Suppressor macrophage (primary cell): ENCODE measurements at places on chromosomes 5 and 9.

DNA sequence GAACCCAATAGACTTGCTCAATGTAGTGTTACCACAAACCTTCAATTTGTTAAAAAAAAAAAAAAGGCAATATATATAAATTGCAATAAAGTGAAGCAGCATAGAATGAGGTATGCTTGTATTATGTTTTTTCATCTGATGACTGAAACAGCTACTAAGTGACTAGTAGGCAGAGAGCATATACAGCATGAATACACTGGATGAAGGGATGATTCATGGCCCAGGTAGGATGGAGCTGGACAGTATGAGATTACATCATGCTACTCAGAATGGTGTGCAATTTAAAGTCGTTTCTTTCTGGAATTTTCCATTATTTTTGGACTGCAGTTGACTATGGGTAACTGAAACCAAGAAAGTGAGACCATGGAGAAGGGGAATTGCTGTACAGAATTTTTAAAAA, 161.2 kb downstream of the GNA14 start:
- DNase-seq, result no peak

DNA sequence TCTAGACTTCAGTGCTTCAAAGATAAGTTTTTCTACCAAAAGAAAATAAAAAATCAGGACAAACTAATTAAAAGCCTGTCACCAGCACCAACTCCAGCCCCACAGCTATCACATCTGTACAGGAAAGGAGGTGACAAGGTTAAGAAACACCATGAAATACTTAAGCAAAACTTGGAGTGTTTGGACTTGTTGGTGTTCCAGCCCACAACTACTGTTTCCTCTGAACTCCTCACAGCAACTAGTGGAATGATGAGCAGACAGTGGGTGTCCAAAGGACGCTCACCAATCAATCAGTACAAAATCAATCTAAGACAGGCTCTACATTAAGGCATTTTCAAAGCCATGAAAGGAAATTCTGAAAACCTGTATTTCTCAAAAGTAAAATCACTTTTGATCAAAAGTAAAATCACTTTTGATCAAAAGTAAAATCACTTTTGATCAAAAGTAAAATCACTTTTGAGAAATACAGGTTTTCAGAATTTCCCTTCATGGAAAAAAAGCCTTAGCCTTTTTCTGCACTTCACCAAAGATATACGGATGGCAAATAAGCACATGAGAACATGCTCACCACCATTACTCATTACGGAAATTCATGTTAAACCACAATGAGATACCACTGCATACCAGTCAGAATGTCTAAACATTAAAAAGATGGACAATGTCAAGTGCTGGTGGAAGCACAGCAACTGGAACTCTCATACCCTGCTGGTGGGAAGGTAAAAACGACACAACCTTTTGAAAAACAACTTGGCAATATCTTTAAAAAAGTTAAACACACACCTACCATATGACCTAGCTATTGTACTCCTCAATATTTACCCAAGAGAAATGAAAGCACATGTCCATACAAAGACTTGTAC, 79.7 kb downstream of the MED27 start:
- no peak for DNase-seq

DNA sequence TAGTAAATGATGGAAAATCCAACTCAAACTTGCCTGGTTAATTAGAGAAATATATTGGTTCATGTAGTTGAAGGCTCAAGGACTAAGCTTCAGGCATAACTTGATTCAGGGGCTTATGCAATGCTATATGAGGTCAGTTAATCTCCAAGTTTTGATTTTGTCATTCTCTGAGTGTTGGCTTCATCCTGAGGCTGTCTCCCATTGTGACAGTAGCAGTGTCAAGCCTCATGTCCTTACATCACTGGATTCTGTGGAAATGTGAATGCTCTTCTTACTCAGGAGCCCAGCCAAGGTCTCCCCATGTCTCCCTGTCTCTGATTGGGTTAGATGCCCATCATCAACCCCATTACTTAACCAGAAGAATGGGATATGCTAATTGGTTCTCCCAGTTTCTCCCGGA, 44.4 kb upstream of the SNX2 start:
- peak; percentile 8 for DNase-seq

DNA sequence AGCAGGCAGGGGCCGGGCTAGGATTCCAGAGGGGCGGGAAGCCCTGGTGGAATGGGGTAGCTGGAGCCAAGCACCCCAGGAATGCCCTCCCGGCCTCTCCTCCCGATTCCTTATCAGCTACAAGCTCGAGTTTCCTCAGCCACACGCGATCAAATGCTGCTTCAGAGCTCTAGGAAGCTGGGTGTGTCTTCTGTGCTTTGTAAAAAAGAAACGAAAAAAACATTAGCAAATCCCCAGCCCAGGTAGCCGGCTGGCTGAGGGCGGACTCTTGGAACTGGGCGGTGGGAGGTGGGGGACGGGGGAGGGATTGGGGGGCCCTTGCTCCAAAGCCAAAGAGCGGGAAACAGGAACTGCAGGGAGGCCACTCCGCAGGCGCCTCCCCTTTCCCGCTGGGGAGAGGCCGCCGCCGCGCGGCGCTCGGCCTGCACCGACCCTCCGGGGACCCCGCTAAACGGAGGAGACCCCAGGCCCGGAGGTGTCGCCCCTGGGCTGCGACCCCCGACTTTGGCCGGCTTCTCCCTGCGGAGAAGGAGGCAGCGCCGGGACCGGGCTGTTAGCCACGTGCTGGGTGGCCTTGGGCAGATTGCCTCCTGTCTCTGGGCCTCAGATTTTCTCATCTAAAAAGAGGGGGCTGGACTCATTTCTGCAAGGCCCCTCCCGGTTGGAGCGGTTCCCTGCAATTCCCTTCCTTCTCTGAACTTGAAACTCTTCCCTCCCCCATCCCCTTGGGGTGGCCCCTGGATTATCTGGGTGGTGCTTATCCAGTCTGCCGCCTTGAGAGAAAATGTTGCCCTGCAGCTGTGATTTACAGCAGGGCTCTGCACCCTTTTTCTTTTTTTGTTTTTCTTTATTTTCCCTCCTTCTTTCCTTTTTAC, 40.9 kb upstream of the FABP6 start:
- peak; percentile 42 for DNase-seq

DNA sequence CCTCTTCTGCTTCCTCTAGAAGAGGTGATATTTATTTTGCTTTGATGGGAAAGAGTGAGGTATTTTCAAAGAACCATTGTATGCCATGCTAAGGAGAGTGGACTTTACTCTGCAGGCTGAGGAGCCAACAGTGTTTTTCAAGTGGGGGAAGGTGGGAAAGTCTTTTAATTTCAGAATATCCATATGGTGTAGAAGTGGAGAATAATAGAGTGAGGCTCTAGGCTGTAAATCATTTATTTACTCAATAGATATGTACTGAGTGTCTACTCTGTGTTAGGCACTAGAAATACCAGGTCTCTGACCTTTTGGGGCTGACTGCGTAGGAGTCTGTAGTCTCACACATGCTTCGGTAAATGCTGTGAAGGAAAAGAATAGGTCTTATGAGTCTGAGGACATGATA, 30.7 kb upstream of the TENT2 start:
- DNase-seq, result no peak

DNA sequence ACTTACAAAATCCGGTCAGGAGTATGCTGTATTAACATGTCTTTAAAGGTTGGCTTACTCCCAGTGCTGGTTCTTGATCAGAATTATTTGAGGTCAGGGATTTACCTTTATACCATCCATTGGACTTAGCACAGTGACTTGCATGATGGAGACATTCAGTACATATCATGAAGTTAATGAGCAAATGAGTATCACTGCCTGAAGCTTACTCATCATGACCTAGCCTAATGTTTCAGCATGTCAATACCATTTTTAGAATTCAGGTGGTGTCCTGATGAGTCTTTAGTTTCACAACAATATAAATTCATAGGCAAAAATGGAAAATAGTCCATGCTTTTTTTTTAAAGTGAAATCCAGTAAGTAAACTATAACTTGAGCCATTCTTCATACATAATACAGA, 226.0 kb upstream of the C9orf72 start:
- DNase-seq, result no peak

DNA sequence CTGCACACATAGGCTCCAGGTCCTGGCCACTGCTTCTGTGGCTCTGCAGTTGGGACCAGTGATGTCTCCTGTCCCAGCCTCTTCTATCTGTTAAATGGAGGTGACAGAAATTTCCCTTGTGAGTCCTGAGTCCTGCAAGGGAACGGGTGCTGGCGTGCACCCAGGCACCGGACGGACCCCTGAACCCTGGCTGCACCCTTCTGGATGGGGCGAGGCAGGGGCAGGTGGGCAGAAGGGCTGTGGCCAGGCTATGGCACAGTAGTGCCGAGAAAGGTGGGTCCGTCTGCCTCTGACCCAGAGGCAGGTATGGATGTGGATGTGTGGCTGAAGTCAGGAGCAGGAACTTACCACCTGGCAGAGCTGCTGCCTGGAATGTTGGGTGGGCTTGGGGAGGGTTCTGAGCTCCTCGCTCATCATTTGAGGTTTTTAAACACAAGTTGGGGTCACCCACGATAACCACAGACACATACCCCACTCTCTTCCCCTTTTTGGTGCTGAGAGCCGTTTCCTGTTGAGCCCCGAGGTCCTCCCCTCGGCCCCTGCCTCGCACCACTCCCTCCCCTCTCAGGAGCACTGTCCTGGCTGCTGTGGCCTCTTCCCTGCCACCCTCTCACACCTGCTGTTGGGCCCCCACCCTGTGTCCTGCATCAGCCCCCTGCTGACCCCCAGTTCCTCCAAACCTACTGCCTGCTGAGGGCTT, 82.0 kb downstream of the COL5A1 start:
- DNase-seq, result no peak

GRCh38 chr9:136474021-136474640, 8.7 kb downstream of the SEC16A start:
- DNase-seq, result no peak

DNA sequence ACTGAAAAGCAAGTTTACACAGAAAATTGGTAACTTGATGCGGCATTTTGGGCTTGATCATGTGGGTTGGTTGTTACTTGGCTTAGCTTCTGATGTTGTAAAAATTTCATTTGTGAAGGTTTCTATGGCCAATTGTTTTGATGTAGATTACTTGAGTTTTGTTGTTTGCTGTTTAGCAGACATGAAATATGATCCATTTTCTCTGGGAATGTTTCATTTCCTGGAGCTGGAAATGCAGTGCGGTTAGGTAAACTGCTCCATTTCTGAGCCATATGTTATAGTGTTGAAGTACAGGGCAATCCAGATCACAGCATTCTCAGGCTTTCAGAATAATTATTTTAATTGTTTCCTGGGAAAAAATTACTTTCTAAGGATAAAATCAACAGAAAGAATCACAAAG, 396.9 kb downstream of the ENC1 start:
- DNase-seq, result no peak

GRCh38 chr5:170442921-170443320, 53.8 kb upstream of the KCNMB1 start:
- DNase-seq, result no peak

DNA sequence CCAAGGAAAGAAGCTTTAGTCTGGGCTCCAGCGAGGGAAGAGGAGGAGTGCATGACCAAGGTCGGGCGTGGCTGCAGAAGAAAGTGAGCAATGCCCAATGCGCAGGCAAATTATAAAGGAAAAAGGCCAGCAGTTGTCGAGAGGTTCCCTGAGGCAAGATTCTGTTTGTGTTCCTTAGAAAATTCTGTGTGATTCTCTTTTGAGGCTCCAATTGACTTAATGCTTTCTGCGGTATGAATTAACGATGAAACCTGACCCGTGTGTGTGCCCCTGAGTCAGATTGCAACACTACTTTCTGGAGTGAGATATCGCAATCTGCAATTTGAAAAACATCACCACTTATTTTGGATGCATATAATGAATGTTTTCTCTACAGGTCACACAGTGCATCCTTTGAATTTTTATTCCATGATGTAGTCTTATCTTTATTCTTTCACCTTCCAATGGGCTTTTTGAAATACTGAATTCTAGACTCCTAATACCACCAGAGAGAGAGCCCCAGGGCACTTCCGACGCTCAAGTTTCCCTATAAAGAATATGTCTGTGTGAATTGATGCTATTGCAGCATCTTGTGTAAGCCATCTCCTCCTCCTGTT, 117.9 kb upstream of the IL6ST start:
- no peak for DNase-seq

DNA sequence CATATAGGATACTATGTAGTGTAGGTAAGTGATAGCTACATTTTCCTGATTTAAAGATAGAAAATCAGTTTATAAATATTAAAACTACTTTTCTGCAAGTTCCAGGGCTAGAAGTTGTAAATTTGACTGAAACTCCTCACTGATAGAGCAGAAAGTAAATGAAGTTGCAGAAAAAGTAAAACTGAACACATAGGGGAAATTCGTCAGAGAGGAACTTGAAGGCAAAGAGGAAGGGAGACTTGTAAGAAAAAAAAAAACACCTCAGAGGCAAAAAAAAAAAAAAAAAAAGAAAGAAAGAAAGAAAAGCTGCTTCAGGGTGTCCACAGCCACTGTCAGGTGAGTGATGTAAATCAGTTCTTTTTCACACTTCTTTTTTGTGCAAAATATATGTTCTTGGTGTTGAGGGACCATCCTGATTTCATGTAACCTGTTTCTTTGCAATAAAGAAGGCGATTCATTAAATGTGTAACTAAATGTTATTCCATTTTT, 336.2 kb upstream of the ZNF462 start:
- DNase-seq, result no peak

DNA sequence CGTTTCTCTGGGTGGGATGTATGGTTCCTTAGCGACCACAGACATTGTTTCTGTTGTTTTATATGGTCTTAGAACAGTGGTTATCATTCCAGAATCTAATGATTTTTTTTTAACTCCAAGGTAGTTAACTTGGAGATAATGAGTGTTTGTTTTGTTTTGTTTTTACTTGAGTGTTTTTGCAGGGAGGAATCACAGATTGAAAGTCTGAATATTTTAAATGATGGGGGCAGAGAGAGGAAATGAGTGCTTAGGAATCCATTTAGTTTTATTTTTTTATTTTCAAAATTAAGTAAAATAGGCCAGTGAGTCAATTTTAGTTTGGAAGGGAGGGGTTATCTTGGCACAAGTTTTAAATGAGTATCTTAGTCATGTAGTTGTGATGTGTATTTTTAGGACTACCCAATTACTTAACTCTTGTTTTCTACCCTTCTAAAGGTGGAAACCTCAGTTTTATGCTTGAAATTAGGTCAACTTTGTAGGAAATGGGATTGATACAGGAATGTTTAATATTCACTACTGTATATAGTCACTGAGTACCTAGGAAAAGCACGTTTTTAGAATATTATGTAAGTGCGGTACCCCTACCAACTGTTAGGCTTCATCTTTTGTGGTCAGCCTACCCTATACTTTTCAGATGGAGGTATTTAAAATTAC, 2.0 kb downstream of the UBE2R2 start:
- DNase-seq, result no peak

- DNase-seq, result peak; percentile 31
These were observed 314.0 kb downstream of the NDUFS4 start for GRCh38 chr5:53874409-53874808.

GRCh38 chr5:54628050-54628449, 110.5 kb downstream of the SNX18 start:
- DNase-seq, result no peak

DNA sequence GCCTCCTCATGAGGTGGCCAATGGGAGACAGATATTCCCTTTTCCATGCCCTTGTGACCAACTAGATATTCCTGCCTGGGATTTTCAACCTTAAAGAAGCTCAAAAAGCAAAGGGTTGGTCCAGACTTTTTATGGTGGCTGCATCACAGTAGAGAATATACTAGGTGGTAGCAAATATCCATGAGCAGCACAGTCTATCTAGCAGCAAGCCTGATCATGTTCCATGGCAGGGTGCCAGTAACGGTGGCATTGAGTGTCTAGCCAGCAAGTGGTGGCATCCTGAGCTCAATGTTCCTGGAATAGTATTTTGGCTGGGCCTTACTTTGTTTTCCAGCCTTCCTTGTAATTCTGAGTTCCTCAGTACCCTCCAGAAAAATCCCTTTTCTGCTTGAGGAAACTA, 25.8 kb downstream of the CDC25C start:
- no peak for DNase-seq

GRCh38 chr5:174145091-174145490, 99.6 kb downstream of the NSG2 start:
- DNase-seq, result no peak
